ENCODE measurements at places on chromosomes 6 and 20.
A peak's percentile ranks its signal among the peaks of the same experiment; 100 is the strongest.

- DNase-seq = peak; percentile 36
Measured at GRCh38 chr6:158285656-158286021, 26.6 kb upstream of the TULP4 start.

DNA sequence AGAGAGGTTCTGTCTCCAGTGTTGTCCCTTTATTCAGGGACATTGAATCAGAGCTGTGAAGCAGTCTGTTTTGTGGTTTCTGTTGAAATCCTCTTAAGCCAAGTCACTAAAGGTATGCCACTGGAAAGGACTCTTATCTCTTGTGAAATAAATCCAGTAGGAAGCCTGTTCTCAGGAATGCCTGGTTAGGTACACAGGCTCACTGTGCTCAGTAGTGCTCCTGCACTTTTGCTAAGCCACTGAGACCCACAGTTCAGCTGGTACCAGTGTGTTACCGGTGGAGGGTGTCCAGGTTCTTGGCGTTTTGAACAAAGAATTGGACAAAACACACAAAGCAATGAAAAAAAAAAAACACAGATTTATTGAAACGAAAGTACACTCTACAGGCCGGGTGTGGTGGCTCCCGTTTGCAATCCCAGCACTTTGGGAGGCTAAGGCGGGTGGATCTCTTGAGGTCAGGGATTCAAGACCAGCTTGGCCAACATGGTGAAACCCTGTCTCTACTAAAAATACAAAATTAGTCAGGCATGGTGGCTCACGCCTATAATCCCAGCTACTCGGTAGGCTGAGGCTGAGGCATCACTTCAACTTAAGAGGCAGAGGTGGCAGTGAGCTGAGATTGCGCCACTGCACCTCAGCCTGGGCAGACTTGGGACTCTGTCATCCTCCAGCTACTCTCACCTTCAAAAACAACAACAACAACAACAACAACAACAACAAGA is 186.1 kb downstream of the JARID2 start:
- DNase-seq = no peak

DNA sequence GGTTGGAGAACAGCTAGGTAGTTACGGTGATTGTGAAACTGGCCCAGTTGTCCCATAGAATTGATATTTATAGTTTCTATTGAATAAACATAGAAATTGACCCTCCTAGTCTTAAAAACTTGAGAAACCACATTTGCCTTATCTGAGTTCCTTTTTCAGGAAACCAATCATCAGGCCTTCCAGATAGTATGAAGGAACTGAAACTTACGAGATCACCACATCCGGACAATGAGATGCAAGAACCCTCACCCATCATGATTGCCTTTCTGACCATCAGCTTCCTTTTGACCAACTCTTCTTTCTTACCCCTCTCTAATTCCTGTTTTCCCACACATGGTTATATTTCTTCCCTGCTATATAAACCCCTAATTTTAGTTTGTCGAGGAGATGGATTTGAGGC is 21.8 kb downstream of the SLC35F1 start:
- DNase-seq = no peak

- peak; percentile 52 for DNase-seq
Measured at GRCh38 chr20:25296094-25297093, 48.5 kb downstream of the PYGB start.

GRCh38 chr6:19297880-19298279 is 539.3 kb upstream of the ID4 start:
- DNase-seq = no peak

GRCh38 chr6:118869894-118870589 is 23.9 kb upstream of the ASF1A start:
- DNase-seq = no peak

- no peak for DNase-seq
Measured at GRCh38 chr6:122969999-122970533, 26.0 kb upstream of the CLVS2 start.

DNA sequence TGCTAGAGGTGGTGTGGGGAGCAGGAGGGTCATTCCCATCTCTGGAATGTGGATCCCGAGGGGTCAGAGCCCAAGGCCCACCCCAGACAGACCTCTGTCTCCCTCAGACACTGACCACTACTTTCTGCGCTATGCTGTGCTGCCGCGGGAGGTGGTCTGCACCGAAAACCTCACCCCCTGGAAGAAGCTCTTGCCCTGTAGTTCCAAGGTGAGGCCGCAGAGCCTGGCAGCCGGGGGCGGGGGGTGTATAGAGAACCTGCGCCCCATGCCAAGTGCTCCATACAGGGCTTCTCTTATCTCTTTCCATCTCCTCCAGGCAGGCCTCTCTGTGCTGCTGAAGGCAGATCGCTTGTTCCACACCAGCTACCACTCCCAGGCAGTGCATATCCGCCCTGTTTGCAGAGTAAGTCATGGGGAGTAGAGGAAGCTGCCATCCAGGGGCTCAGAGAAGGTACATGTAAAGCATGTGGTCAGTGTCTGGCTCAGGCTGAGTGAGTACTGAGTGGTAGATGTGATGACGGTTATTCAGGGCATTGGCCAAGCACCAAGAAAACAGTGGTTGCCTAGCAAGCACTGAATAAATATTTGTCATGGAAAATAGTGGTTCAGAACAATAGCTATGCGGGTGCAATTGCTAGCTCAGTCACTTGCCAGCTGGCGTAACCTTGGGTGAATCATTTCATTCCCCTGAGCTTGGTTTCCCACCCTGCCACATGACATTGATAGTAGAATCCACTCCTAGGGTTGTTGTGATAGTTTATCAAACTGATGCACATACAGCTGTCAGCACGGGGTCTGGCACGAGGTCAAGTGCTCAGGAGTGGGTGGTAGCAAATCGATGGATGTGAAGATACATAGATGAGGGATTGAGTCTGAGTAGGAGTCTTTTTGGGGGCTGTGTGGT is 3.5 kb downstream of the PIGT start:
- no peak for DNase-seq

GRCh38 chr6:88361754-88362153 is 195.6 kb upstream of the CNR1 start:
- DNase-seq = no peak

GRCh38 chr20:59192533-59192896 is 28.9 kb downstream of the ZNF831 start:
- no peak for DNase-seq

- DNase-seq = no peak
Measured at GRCh38 chr6:137226697-137227096, 7.5 kb upstream of the IFNGR1 start.

GRCh38 chr20:47676219-47676721 is 109.0 kb downstream of the SULF2 start:
- DNase-seq = no peak

DNA sequence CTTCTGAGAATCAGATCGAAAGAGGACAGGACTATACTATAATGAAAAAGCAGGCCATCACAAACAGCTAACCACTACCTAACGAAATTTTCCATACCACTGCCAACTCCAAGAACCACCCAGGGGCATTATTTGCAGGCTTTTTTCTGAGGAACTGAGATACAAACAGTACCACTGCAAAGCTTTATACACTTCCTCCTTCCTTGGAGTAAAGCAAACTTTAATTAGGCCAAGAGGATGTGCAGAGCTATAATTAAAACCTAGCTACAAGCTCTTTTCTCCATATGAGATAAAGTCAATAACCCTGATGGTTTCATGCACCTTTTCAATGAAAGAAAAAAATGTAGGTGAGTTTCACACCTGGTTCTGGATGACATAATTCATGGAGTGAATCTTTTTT is 68.5 kb downstream of the ELOVL5 start:
- DNase-seq = no peak

- no peak for DNase-seq
Measured at GRCh38 chr6:2686515-2686914, 64.2 kb downstream of the MYLK4 start.

GRCh38 chr20:2165871-2166270 is 64.2 kb downstream of the STK35 start:
- no peak for DNase-seq

GRCh38 chr6:18681832-18682503 is 294.8 kb downstream of the RNF144B start:
- DNase-seq = no peak

DNA sequence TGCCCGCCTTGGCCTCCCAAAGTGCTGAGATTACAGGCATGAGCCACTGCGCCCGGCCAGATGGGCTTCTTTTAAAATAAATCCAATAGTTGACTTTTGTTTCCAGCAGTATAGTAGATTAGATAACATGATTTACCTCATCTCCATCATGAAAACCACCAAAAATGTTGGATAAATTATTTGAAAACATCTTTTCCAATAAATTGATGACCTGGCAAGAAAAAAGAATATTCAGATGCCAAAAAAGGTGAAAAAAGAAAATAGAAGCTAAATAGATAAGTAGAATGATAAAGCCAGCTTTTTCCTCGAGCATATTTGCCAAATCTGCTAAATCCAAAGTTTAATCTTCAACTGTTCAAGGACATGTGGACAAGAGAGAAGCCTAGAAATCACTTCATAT is 109.2 kb downstream of the PHF3 start:
- DNase-seq = no peak

- DNase-seq = no peak
Measured at GRCh38 chr6:90411292-90411781, 114.7 kb upstream of the BACH2 start.

DNA sequence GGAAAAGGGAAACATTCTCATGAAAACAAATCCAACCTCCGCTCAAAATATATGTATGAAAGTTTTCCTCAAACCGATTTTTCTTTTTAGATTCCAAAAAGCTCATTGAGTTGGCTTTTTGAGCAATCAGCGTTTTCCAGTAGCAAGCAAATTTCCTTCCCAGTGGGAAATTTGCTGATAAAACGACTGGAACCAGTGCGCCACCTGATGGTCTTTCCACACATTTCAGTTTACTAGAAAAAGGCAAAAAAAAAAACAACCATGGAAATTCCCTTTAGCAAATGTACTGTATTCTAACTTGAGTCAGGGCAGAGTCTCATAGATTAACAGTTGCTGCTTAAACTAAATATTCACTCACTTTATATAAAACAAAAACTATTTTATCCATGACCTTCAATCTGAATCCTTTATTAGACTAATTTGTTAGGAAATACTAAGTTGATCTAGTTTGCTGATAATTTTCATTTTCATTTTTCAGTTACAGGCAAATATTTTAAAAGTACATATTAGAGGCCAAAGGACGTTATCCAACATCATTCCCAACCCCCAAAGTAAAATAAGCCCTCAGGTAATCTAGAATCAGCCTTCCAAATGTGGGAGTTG is 271.5 kb downstream of the FOXA2 start:
- peak; percentile 34 for DNase-seq

- DNase-seq = no peak
Measured at GRCh38 chr6:10268611-10269310, 146.1 kb downstream of the TFAP2A start.
